CD4-positive, alpha-beta T cell (primary cell): ENCODE measurements at places on chromosomes 4 and X. TPM values are rescaled to one million over a fixed set of nuclear protein-coding genes. Genes with fewer than 3 reads are reported as not detected.

DNA sequence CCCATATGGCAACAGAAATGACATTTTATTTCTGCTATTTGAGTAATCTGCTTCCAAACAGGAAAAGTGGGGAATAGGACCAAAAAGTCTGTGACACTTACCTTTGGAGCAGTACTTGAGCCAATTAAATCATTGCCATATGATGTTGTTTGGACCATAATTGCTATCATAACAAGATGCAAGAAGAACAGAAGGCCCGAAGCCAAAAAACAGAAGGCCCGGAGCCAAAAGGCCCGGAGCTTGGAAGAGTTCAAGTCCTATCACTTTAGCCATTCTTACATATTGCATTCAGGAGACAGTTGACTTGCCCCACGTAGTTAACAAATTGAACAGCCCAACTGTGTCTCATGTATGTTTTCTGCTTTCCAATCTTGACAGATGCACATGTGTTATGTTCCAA, 285.6 kb downstream of the ARHGAP24 start:
- no peak for DNase-seq

DNA sequence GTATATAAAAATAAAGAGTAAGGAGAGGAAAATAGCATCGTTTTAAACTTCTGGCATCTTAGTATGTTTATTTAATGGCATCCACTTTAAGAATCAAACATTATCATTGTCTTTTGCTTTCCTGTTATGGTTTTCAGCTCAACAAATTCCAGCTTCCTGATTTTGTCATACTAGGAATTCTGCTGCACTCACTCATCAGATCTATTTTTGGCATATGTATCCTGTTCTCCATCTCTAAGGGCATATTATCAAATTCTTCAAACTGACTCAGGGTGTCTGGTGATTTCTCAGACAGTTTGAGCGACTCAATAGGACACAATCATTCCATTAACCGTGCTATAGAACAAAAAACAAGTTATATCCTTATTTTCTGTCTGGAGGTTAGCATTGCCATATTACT, 248.5 kb upstream of the DIAPH2 start:
- DNase-seq = no peak

GRCh38 chrX:817759-818300, 187.2 kb downstream of the SHOX start:
- no peak for DNase-seq

- DNase-seq = no peak
Measured at GRCh38 chr4:108060164-108060563, 70.5 kb downstream of the HADH start.

- DNase-seq = no peak
Measured at GRCh38 chr4:98468709-98469108, 189.7 kb downstream of the TSPAN5 start.

The ELOVL6 gene
- total RNA-seq = 2.9 TPM

- DNase-seq = peak; percentile 29
Measured at GRCh38 chr4:13522282-13523104, 21.8 kb downstream of the NKX3-2 start.

DNA sequence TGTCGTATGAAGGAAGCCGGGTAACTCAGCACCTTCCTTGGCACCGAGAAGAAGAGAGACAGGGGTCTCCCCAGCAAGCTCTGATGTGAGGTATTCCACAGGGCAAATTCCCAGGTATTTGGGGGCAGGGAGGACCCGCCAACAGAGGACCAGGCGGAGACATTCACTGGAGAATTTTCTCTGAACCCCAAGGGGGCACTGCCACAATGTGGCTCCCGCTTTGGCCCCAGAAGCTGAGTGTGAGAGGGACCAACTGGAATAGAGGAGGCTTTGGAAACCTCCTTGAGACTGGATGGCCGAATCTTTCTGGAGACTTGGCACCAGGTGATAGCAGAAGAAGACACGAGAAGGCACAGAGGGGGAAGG, 735 bp upstream of the GABRE start:
- no peak for DNase-seq

- no peak for DNase-seq
Measured at GRCh38 chrX:41688156-41688555, 617 bp upstream of the GPR34 start.

The USP51 gene
- 2.3 TPM for total RNA-seq

DNA sequence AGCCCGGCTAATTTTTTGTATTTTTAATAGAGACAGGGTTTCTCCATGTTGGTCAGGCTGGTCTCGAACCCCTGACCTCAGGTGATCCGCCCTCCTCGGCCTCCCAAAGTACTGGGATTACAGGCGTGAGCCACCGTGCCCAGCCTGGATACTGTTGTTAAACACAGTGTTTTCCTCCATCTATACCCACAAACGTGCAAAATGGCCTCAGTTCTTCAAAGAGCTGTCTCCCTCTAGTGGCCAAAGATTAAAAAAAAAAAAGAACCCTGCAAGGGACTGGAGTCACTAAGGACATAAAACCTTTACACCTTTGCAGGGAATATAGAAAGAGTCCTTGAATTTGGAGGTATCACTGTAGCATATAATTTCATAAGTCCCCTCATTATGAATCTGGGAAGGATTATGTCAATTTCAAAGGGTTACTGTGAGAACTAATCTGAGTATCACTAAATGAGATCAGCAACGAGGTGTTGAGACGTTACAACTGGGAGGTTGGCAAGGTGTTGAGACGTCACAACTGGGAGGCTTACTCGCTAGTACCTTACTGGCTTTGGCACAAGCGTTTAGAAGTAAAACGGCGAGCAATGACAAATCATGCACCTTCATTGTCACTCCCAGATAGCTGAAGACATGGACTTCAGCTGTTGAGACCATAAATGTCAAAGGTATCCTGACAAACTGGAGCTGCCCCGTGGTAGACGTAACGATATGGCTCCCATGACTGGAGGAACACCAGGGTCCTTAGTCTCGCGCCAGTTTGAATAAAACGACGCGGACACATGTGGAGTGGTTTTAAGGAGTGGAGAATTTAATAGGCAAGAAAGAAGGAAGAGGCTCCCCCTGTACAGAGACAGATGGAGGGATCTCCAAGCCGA, 33.4 kb upstream of the ENPP6 start:
- DNase-seq = no peak

The RAB33A gene
- 14.8 TPM for total RNA-seq

GRCh38 chr4:123343400-123344041, 53.1 kb upstream of the SPRY1 start:
- DNase-seq = no peak

The CCKAR gene
- not detected for total RNA-seq
